ENCODE measurements at places on chromosomes 2 and 18. TPM values are rescaled to one million over a fixed set of nuclear protein-coding genes. Genes with fewer than 3 reads are reported as not detected.
A peak's percentile ranks its signal among the peaks of the same experiment; 100 is the strongest.

The RGPD3 gene
- 0.04 TPM for total RNA-seq

The NEURL3 gene
- 0.40 TPM for total RNA-seq

The SERPINB4 gene
- total RNA-seq: 0.40 TPM

The SKA1 gene
- 11.6 TPM for total RNA-seq

The CCDC148 gene
- 0.46 TPM for total RNA-seq

DNA sequence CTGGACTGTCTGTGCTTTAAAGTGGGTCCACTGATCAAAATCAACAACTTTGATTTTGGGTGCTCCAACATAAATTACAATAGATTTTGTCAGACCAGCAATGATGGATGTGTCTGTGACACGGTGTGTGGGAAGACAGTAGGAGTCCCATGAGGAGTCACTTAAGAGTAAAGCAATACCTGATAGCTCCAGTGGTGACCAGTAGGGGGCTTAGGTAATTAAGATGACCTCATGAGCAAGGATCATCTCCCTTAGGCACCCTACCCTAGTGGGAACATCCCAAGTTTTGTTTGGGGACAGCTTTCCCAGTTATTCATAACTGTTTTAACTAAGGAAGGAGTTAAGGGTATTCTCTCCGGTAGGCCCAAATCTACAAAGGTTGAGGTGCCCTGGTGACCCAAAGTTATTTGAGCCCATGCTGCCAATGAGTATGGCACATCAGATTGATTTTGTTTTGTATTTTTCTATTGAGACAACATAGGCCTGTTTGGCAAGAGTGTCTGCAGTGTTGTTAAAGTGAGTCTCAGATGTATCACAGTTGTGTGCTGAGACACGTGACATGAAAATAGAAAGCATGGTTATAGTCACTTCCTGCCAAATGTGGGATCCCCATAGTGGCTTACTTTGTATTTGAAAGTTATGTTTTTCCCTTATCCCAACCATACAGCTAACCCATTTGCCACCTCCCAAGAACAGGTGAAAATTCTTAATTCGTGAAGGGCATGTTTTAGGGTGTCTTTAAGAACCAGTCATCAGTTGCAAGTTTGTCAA, 1337.6 kb upstream of the SLC39A10 start:
- H3K27me3 ChIP-seq: no peaks in the 10 kb centered on the region
- no peaks in the 10 kb centered on the region for H3K36me3 ChIP-seq
- DNase-seq: no peak
- H3K27ac ChIP-seq: no peak overlapping the region
- no peak overlapping the region for H3K4me3 ChIP-seq
- H3K4me1 ChIP-seq: no peaks in the 10 kb centered on the region

DNA sequence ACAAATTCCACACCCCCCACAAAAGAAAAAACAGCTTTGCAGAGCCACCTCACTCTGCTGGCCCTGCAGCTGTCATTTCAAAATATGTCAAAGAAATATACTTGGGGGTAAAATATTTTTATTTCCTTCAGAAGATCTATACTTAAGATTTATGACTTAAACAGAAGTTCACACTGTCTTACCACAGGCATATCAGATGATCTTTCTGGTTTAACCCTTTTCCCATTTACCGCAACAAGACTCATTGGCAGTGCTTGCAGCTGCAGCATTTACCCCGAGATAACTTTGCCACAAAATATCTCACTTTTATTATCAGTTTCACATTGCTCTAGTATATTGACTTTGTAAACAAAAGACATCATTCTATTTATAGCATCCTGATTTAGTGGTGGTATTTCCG, 21.6 kb upstream of the SLC35G4 start:
- no peak overlapping the region for H3K4me3 ChIP-seq
- no peaks in the 10 kb centered on the region for H3K36me3 ChIP-seq
- H3K4me1 ChIP-seq: no peaks in the 10 kb centered on the region

GRCh38 chr2:200252265-200253067, 54.0 kb upstream of the SPATS2L start:
- H3K27ac ChIP-seq: no peak overlapping the region
- H3K4me3 ChIP-seq: no peak overlapping the region
- DNase-seq: peak; percentile 29

DNA sequence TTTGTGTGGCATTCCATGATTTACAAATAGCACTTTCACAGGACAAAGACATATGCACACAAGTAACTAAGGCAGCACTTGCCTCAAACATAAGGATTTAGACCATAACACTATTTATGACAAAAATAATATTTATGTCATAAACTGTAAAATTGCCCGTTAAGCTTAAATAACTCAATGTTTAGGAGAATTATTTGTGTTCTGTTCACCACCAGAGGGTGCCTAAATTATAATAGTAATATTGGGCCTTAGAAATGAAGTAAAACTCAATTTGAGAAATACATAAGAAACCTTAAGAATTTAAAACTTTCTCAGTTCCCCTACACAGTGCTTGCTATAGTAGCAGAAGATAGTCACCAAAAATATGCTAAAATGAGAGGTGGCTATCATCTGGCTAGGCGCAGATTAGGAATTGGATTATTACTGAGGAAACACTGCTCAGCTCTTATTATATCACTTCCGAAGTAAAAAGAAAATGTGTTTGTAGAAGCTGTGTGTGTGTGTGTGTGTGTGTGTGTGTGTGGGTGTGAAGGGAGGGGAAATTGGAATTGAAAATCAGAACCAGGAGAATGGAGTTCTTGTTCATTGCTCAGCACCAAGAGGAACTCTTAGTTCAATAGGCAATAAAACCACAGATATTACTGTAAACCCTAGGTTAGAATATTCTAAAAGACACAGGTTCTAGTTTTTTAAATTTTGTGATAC, 4.9 kb upstream of the CHN1 start:
- H3K27me3 ChIP-seq: peaks cover 25% of the 10 kb centered on the region
- H3K27ac ChIP-seq: no peak overlapping the region
- no peak for DNase-seq
- H3K36me3 ChIP-seq: no peaks in the 10 kb centered on the region
- H3K4me3 ChIP-seq: no peak overlapping the region

GRCh38 chr2:9306911-9307310, 100.3 kb downstream of the ASAP2 start:
- H3K4me3 ChIP-seq: no peak overlapping the region
- H3K27ac ChIP-seq: no peak overlapping the region
- H3K4me1 ChIP-seq: peaks cover 46% of the 10 kb centered on the region
- H3K36me3 ChIP-seq: no peaks in the 10 kb centered on the region
- no peaks in the 10 kb centered on the region for H3K27me3 ChIP-seq
- DNase-seq: no peak

- H3K4me3 ChIP-seq: no peak overlapping the region
- no peaks in the 10 kb centered on the region for H3K27me3 ChIP-seq
- H3K4me1 ChIP-seq: no peaks in the 10 kb centered on the region
- no peak for DNase-seq
- H3K36me3 ChIP-seq: no peaks in the 10 kb centered on the region
- H3K27ac ChIP-seq: no peak overlapping the region
Measured at GRCh38 chr2:128196471-128196931, 105.5 kb downstream of the UGGT1 start.

DNA sequence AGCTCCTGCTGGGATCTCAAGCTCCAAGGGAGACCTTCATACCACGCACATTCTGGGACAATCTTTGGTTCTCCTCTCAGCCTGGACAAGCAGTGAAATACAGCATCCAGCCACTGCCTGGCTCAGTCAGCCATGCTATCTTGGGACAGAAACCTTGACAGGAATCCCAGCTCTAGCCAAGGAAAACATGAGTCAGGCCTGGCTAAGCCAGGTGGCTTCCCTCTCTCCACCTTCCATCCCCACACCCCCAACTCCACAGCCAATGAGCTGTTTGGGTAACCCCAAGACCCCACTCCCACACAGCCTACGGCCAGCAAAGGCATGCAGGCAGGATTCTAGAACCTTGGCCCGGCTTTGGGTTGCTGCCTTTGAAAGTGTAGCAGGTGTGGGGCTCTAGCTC, 64.9 kb downstream of the MCFD2 start:
- H3K36me3 ChIP-seq: no peaks in the 10 kb centered on the region
- peak; percentile 93 for DNase-seq
- peak overlapping the region; percentile 93 for H3K27ac ChIP-seq
- H3K4me1 ChIP-seq: peaks cover 81% of the 10 kb centered on the region
- H3K27me3 ChIP-seq: no peaks in the 10 kb centered on the region

GRCh38 chr2:84881581-84882413, 913 bp upstream of the TRABD2A start:
- H3K27me3 ChIP-seq: peaks cover 15% of the 10 kb centered on the region
- H3K36me3 ChIP-seq: no peaks in the 10 kb centered on the region
- H3K4me3 ChIP-seq: peak overlapping the region; percentile 77
- H3K27ac ChIP-seq: no peak overlapping the region

- no peaks in the 10 kb centered on the region for H3K36me3 ChIP-seq
- H3K27ac ChIP-seq: peak overlapping the region; percentile 71
- DNase-seq: peak; percentile 39
- no peaks in the 10 kb centered on the region for H3K27me3 ChIP-seq
Measured at GRCh38 chr18:58046794-58047555, 2.9 kb downstream of the NEDD4L start.

DNA sequence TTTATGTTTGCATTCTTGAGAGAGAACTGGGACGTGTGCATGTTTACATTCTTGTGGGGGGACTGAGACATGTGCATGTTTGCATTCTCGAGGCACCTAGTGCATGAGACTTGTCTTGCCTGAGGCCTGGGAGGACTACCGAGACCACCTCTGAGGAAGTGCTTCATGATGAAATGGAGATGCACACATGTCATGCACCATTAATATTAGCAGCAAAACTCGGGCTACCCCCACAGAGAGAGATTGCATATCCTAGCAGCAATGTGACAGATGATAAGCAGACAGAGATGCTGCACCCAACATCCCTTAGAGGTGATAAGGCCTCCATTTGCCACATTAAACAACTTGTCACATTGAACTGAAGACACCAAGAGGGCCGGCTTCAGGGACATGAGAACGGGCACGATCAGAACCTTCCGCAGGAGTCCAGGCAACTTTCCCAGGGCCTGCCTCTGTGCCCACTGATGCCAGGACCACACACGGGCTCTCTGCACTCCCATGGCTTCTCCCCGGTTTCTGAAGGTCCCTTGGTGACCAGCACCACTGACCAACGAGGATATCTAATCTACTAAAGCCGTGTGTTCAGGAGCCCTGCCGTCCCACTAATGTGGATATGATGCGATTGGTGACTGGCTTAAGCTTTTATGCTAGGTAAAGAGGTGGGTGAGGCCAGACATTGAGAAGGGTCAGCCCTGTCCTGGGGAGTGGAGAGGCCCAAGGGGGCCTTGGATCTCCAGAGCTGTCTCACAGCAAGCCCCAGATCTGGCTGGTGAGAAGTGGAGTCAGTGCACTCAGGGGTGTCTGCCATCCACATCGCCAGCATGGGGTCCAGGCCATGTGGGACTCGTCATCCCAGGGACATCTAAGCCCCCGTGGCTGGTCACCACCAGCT, 208.3 kb downstream of the NDUFA10 start:
- no peak overlapping the region for H3K4me3 ChIP-seq
- no peak overlapping the region for H3K27ac ChIP-seq
- H3K36me3 ChIP-seq: no peaks in the 10 kb centered on the region
- peaks cover 21% of the 10 kb centered on the region for H3K27me3 ChIP-seq
- DNase-seq: no peak

GRCh38 chr2:112183327-112184025, 45.3 kb downstream of the FBLN7 start:
- H3K27ac ChIP-seq: no peak overlapping the region
- H3K4me1 ChIP-seq: peaks cover 10% of the 10 kb centered on the region
- DNase-seq: no peak
- H3K36me3 ChIP-seq: no peaks in the 10 kb centered on the region
- no peak overlapping the region for H3K4me3 ChIP-seq

DNA sequence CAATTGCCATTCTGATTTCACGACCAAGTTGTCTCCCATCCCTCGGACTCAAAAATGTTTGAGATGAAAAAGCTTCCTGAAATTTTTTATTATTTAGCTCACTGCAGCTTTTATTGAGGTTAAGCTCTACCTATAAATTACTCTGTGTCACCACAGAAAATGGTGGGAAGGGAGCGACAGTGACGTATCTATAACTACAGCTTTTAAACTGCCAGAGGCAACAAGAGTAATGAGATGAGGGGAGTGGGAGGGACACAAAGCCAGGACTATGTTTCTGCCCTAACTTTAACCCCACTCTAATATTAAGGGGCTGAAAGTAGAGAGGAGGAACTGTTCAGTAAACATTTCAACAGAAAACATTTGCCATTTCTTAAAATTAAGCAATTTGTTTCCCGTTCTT, 37.4 kb downstream of the SMAD2 start:
- peak overlapping the region; percentile 86 for H3K27ac ChIP-seq
- H3K36me3 ChIP-seq: no peaks in the 10 kb centered on the region
- peak; percentile 33 for DNase-seq
- H3K4me1 ChIP-seq: peaks cover 26% of the 10 kb centered on the region
